Activated CD8-positive, alpha-beta T cell treated with anti-CD3 and anti-CD28 coated beads, Interleukin-2, amount 10 ng/mL, durations not matched to agents 7 days and 5 days (primary cell): ENCODE measurements at places on chromosomes 4 and X.

DNA sequence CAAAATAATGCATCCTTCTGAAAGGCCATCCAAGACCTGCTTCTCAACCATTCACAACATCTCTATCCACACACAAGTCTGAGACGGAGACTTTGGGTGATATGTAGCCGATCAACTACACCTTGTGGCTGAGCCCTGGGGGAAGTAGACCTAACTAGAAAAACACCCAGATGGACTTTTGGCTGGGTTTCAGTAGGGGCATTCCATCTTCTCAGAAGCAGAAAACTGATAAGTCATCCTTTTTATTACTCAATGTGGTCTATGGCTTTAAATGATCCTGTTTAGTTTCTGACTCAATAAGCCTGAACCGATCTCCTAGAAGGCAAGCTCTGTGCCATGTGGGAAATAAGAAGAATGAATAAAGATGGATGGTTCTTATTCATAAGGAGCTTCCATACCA, 82.5 kb upstream of the AFF2 start:
- no peak for DNase-seq

DNA sequence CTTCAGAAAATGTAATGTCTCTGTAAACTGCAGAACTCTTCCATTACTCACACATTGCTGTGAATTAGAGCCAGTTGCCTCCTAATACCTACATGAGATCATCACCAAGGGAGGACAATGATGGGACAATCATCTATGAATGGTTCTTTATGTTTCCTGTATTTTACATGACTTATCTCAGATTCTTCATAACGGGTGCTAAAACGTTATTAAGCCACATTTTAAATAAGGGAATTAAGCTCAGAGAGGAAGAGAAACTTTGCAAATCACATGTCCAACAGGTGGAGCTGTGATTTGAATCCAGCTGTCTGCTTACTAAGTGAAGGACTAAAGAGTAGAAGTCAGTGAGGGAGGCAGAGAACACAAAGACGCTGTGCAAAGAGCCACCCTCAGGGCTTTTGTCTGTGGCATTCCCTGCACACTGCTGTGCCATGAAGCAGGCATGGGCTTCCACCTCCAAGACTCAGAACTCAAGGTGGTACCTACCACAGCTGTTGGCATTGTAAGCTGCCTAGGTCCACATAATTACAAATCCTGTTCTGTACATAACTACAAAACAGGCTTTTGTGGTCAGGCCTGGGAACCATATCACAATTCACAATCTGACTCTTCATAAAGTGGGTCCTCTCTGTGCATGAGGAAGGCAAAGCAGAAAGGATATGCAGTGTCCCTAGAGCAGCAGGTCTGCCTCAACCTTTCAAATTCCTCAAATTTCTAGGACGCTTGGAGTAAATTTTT, 12.8 kb downstream of the TBC1D9 start:
- no peak for DNase-seq

GRCh38 chrX:24870143-24870542, 145.6 kb downstream of the ARX start:
- DNase-seq: no peak

- no peak for DNase-seq
These were observed 13.4 kb upstream of the TNIP3 start for GRCh38 chr4:121177246-121178137.

DNA sequence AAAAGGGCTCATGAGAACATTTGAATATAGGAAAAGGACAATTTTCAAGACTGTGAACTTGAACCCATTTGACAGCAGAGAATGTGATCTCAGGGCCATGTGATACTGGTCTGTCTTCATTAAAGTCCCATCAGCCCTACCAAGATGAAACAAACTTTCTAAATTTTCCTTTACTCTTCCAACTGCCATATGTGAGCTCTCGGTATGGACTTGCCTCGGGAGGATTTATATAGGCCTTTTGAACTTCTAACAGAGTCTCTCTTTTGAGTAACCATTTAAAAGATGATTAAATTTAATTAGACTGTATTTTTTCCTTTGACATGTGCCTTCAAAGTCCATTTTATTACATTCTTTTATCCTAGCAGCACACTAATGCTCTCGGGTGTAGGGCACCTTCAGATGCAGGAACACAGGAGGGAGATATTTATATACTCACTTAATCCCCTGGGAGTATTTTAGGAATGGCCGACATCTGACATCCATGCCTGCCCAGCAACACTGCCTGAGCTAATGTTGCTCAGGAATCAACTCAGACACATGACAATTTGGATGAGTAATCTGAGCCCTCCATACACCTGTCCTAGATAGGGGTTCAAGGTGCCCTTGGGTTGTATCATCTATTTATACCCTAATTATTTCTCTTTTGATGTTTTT, 155.0 kb downstream of the SLC7A11 start:
- no peak for DNase-seq

- no peak for DNase-seq
These were observed at the start of gene MXD4 for GRCh38 chr4:2261853-2262144. MXD4 (minus strand) TSS chr4:2262109; CDS start chr4:2261980, 129 bp downstream.

- no peak for DNase-seq
These were observed 61.8 kb upstream of the SH3RF1 start for GRCh38 chr4:169332583-169332982.

GRCh38 chr4:62023633-62024032, 823.5 kb downstream of the ADGRL3 start:
- DNase-seq: no peak

GRCh38 chrX:45769761-45770582, 569.3 kb upstream of the DIPK2B start:
- peak; percentile 69 for DNase-seq

- DNase-seq: no peak
These were observed at the start of gene NKX3-2 for GRCh38 chr4:13543839-13544605. NKX3-2 (minus strand) TSS chr4:13544508; CDS start chr4:13544414, 94 bp downstream.

- peak; percentile 68 for DNase-seq
These were observed 76.1 kb downstream of the HMGB2 start for GRCh38 chr4:173257732-173258717.

GRCh38 chrX:2391869-2392606, 108.7 kb downstream of the DHRSX start:
- no peak for DNase-seq

DNA sequence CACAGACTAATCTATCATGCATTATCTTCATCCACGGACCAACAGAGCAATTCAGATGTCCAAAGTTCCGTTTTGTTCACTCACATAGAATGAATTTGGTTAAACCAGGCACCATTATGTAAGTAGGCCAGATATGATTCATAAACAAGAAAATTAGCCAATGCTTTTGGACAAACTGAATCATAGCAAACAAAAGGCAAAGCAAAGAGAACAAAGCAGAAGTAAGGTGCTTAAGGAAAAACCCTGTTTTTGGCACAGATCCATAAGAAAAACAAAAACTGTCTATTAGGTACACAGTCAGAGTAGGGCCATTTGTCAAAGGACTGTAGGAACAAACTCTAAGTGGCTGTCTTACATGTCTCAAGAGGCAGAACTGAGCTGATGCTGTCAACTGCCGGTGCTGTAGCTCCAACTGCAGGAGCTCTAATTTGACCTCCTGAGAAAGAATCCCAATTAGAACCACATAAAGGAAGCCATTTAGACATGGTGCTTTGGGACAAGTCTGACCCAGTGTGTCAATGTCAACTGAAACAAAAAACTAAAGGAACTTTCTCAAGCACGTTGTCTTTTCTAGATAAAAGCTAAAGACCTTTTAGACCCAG, 146.7 kb downstream of the COL25A1 start:
- no peak for DNase-seq

DNA sequence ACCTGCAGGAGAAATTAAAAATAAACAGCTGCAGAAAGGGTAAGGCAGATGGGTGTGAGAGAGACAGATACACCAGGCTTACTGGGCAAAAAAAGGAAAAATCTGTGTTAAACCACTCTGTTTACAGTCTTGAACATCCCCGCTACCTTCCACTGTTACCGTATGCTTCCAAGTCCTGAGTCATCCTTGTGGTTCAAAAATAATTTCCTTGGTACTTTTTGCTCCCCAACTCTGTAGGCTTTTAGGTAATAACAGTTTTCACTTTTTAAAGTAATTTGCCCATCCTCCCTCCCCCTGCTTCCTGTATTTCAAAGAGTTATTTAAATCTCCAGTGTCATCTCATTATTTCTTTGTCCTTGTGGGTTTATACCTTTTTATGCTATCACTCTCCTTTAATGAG, 210.1 kb upstream of the FAT4 start:
- DNase-seq: no peak

DNA sequence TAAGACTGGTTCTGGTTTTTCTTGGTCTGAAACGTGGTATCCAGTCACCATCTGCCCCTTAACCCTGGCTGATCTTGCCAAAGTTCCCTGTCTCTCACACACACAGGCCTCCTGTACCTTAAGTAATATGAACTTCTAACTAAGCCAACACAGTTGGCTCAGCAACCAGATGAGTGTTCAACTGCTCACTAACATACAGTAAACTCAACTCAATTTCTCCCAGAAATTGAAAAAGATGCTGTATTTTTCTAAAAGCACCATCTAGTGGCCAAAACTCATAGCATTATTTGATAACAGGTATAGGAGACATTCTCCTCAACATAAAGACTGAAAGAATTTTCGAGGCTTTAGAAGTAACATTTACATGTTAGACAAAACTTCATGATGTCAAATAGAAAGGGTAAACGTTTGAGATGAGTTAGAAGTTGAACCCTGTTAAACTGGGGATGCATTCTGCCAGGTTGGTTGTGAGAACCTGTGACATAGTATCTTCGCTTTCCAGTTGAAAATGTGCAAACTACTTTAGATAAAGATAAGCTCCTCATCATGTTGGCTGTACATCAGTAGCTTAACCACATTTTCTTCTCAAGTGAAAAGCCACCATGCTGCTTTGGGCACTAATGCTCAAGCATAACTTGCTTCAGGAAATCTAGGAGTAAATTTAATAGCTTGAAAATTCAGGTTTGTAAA, 31.2 kb downstream of the CCNI start:
- DNase-seq: no peak

- no peak for DNase-seq
These were observed 256.9 kb upstream of the DKK2 start for GRCh38 chr4:107292979-107293378.

DNA sequence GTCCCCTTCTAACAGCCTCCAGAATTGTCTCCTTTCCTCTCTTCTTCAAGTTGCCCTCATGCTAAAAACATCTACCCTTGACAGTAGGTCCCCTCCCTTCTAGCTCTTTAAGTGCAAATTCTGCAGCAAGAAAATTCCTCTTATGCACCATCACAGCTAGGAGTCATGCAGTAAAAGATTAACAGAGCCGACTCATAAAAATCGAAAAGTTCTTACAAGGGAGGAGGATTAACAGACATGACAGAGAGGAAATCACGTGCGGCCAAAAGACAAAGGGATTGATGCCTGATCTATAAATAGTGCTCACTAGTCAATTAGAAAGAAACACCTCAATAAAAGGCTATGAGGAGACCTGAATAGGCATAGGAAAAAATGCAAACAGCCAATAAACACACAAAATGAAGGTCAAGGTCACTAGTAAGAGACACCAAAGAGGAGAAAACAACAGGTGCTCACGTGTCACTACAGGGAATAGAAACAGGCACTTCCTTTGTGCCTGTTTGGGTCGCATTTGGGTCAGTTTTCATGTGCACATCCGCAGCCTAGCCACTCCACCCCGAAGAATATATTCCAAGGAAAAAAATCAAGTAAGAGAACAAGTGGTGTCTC, 3.4 kb downstream of the RNF212 start:
- DNase-seq: peak; percentile 5

- no peak for DNase-seq
These were observed 65.6 kb upstream of the BLTP1 start for GRCh38 chr4:122086338-122087065.

- peak; percentile 82 for DNase-seq
These were observed at the start of gene CTSO for GRCh38 chr4:155953151-155954117. CTSO (minus strand) TSS chr4:155953866; CDS start chr4:155953847, 19 bp downstream.

DNA sequence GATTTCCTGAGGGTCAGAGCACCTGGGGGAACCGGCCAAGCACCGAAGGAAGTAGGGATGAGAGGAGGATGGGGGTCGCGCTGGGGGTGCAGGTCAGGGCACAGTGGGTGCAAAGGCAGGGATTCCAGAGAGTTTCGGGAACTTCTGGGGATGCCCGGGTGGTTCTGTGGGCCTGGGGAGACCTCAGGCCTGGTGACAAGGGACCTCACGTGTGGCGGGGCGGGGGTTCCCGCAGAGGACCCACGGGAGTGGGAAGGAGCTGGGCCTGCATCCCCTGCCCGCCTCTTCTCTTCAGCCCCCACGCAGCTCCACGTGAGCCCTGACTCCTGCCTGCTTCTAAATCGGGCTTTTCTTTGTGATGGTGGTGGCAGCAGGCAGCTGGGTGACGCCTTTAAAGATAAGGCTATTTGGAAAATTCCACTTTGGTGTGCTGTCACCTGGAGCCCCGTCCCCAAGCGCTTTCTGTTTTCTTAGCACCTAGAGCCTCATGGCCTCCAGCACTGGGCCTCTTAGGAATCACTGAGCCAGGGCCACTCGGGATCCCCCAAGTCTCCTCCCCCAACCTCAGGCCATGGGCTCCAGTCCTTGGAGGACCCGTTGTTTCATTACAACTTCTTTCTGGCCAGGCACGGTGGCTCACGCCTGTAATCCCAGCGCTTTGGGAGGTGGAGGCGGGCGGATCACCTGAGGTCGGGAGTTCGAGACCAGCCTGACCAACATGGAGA, 7.1 kb upstream of the TBC1D14 start:
- no peak for DNase-seq

GRCh38 chrX:1659664-1660461, 45.0 kb downstream of the ASMT start:
- DNase-seq: no peak

DNA sequence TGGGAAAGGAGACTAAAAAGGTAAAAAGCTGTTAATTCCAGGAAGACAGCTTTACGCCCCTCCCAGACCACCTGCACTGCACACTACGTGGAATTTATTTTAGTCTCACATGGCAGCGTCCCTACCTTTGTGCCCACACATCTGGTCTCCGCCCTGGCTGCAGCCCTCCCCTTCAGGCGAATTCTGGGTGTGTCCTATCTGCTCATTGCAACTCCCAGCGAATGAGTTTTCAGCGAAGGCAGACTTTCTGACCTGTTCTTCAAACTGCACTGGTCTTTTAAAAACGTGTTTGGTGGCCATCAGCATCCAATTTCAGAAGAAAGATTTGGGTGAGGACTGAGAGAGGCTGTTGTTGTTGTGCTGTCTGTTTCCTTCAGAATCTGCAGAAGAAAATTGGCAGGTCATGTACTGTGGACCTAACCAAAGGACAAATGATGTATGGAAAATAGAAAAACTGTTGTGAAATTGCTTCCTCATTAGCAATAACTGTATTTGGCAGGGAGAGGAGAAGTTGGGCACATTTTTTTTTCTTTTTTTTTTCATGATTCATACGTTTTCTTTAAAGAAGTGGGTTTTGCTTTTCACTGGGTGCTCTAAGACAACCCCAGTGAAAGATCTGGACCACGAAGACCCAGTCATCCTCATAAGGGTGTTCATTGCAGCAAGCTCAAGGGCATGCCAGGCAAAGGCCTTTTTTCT, 4.2 kb downstream of the TLR8 start:
- no peak for DNase-seq

DNA sequence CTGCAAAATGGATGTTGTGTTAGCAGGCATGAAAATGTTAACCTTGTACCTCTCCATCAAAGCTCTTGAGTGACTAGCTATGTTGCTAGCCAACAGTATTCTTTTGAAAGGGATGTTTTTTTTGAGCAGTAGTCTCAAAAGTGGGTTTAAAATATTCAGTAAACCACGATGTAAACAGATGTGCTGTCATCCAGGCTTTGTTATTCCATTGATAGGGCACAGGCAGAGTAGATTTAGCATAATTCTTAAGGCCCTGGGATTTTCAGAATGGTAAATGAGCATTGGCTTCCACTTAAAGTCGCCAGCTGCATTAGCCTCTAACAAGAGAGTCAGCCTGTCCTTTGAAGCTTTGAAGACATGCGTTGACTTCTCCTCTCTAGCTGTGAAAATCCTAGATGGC, 18.4 kb downstream of the FGF2 start:
- DNase-seq: no peak

GRCh38 chr4:6471307-6472007, 957 bp downstream of the PPP2R2C start:
- DNase-seq: no peak
